ENCODE measurements at places on chromosomes 2 and 18.

DNA sequence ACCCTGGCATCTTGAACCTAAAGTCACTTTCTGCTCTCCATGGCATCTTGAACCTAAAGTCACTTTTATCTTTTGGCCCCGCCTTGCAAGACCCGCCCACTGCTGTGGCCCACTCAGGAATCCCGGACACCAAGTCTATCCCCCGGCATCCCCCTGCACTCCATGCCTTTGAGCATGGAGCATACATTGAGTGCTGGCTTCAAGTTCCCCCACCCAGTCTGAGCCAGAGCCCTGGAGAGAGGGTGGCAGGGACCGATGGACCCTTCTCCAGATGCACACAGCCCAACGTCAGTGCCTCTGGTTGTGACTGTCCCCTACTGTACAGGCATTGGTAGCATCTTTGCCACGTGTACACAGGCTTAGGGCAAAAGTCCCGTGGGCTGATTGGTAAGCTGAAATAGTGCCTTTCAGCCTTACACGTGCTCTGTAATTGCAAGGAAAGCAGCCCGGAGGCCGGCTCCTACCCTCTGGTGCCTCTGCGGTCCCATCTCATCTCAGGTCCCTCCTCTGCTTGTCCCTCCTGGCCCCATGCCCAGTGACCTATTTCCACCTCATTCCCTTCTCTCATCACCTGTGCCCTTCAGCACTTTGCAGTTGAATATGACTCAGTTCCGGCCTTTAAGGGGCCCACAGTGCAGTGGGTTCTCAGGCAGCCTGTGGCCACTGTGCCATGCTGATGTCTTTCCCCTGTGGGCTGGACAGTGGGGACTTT is 154.0 kb downstream of the INHBB start:
- ATAC-seq: no peak

- ATAC-seq: peak; percentile 5
These were observed 14.9 kb upstream of the ZNF385B start for GRCh38 chr2:179876266-179876665.

DNA sequence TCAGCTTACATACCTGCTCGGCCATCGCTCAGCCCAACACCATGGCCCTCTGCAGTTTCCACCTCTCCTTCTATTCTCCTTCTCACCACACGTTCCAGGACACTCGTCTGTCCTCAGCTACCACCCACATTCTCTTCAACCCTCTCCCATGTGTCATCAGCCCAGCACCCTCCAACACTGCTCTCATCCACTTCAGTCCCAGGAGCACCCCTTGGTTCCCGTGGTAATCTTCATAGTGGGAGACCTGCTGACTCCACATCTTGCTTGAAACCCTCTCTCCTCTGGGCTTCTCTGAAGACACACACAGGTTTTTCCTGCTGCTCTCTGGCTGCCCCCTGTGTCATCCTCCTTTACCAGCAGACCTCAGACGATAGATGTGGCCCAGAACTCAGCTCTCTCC is 228.7 kb downstream of the GBX2 start:
- ATAC-seq: peak; percentile 21

- no peak for ATAC-seq
These were observed 84.6 kb downstream of the LRATD1 start for GRCh38 chr2:14717131-14717530.

GRCh38 chr2:199057936-199058335 is 399.8 kb downstream of the SATB2 start:
- no peak for ATAC-seq

GRCh38 chr2:222052934-222053367 is 245.8 kb downstream of the PAX3 start:
- no peak for ATAC-seq

Data from stimulated activated memory B cell treated with anti-CD40 and anti-IgM and Interleukin-4, amounts not matched to agents 10 μg/mL and 1 μg/mL and 100 μg/mL, for 72 hours (primary cell).